ENCODE measurements at places on chromosomes 13 and 19. TPM values are rescaled to one million over a fixed set of nuclear protein-coding genes. Genes with fewer than 3 reads are reported as not detected.

- no peaks in the 10 kb centered on the region for H3K36me3 ChIP-seq
- H3K27ac ChIP-seq, result no peak overlapping the region
- H3K4me1 ChIP-seq, result peaks cover 22% of the 10 kb centered on the region
- peaks cover 41% of the 10 kb centered on the region for H3K27me3 ChIP-seq
Measured at GRCh38 chr19:848386-848921, 3.6 kb upstream of the ELANE start.

GRCh38 chr13:109332506-109333499 is 453.6 kb downstream of the IRS2 start:
- H3K36me3 ChIP-seq, result no peaks in the 10 kb centered on the region
- H3K27ac ChIP-seq, result no peak overlapping the region
- no peak for DNase-seq
- no peaks in the 10 kb centered on the region for H3K4me1 ChIP-seq
- H3K27me3 ChIP-seq, result no peaks in the 10 kb centered on the region

Gene FCHO1
- 7.4 TPM for total RNA-seq

GRCh38 chr19:17255150-17255621 is 9.4 kb downstream of the USHBP1 start:
- no peaks in the 10 kb centered on the region for H3K36me3 ChIP-seq
- no peaks in the 10 kb centered on the region for H3K4me1 ChIP-seq
- peak; percentile 77 for DNase-seq
- H3K27me3 ChIP-seq, result no peaks in the 10 kb centered on the region

Gene VSTM2B
- not detected for total RNA-seq

Gene CNMD
- total RNA-seq, result not detected

- H3K4me3 ChIP-seq, result no peak overlapping the region
- no peak overlapping the region for H3K27ac ChIP-seq
- no peaks in the 10 kb centered on the region for H3K27me3 ChIP-seq
- no peak for DNase-seq
- H3K4me1 ChIP-seq, result peaks cover 15% of the 10 kb centered on the region
Measured at GRCh38 chr19:35127871-35128270, 7.0 kb downstream of the LGI4 start.

GRCh38 chr13:75492389-75492788 is 10.4 kb upstream of the TBC1D4 start:
- H3K36me3 ChIP-seq, result no peaks in the 10 kb centered on the region
- H3K4me3 ChIP-seq, result no peak overlapping the region
- no peaks in the 10 kb centered on the region for H3K4me1 ChIP-seq
- no peaks in the 10 kb centered on the region for H3K27me3 ChIP-seq
- no peak overlapping the region for H3K27ac ChIP-seq

Gene NKPD1
- not detected for total RNA-seq
